Nucleus accumbens (tissue), 56 donors: ENCODE measurements at places on chromosomes 7 and 10.
A peak's percentile ranks its signal among the peaks of the same experiment; 100 is the strongest.

GRCh38 chr10:30114401-30114800 lies 55.0 kb upstream of the JCAD start:
- DNase-seq: no peak

- no peak for DNase-seq
Measured at GRCh38 chr10:971150-971542, 17.1 kb upstream of the GTPBP4 start.

- no peak for DNase-seq
Measured at GRCh38 chr10:71124921-71125748, 87.2 kb upstream of the UNC5B start.

DNA sequence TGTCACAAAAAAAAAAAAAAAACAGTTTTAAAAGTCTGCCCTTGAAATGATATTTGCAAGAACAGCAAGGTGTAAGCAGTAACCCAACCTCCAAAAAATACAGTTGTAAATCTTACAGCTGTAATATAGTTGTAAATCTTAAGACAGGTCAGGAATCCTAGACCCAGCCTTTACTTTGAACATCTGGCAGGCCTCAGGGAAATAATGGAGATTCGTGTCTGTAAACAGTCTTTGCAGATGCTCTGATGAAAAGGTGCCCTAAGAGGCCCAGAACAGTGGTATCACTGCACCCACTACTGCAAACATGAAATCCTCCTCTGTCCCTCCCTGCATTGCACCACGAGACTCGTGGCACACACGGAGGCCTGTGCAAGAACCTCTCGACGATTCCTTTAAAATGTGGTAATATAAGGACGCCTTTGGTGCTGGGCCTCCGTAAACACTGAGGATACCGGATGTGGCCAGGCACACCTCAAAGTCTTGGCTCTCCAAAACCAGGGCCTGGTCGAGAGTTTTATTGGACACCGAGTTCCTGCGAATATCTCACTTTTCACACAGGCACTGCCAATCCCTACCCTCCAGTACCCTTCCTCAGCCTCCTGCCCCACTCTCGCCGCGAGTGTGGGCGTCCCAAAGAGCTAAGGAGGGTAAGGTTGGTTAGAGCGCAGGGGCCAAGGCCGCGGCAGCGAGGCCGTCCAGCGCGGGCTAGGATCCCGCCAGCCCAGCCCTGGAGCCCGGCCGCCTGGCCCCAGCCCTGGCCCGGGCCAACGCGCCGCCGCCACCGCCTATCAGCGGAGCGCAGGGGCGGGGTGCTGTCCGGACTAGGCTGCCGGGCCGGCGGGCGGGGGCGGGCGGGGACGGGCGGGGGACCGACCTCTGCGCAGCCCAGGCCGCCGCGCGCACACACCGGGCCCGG lies at the start of gene REEP3:
TSS of gene REEP3 (plus strand) at position 902 of the 916 bp plus-strand sequence. CDS start 145 bp downstream, outside the sequence.
- no peak for DNase-seq

DNA sequence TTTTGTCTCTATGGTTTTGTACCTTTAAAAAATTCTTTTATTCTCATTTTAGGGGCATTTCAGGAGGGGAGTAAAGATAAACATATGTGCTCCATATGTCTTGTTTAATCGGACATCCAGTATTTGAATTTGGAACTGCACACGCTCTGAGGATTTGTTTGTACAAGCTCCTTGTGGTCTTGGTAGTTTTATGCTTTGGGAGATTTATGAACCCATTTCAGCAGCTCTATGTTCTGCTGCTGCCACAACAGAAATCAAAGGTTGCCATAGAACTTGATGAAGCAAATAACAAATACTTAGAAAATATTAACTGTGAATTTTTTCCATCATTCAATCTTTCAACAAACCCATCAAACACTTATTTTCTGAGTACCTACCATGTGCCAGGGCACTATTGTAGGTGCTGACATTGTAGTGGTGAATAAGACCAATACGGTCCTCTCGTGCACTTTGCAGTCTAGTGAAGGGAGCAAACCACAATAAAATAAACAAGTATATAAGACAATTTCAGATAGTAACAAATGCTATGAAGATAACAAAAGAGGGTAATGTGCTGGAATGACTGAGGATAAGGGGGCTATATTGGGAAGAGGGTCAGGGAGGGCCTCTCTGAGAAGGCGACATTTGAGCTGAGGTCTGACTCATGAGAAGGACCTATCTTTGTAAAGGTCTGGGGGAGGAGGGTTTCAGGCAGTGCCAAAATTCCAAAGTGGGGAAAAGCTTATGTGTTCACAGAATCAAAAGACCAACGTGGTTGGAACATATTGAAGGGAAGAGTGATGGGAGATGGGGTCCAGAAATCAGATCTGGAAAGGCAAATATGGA lies 30.4 kb downstream of the MYPN start:
- no peak for DNase-seq

DNA sequence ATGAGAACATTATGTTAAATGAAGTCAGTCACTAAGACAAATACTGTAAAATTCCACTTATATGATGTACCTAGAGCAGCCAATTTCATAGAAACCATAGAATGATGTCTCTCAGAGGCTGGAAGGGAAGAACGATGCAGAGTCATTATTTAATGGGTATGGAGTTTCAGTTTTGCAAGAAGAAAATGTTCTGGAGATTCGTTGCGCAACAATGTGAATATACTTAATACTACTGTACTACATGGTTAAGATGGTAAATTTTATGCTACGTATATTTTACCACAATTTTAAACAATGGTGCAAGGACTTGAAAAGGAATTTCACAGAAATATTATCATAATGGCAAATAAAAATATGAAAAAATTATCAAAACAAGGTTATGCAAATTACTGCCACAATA lies 972.6 kb downstream of the KCNMA1 start:
- no peak for DNase-seq

DNA sequence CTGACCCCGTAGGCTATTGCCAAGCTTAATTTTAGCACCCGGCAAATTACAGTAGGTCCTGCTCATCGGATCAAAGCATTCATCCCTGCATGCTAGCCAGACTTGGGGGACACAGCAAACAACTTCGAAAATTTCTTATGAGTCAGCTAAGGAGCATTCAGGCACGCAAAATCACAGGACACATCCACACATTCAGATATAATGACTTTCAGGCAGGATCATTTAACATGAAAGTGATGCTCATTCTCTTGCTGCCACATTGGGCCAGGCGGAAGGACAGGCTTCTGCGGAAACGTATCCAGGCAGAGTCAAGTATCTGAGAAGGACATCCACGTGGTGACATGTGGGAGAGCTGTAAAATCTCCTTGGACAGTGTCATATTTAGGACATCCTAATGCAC lies 474.0 kb upstream of the NRP1 start:
- no peak for DNase-seq

- DNase-seq: no peak
Measured at GRCh38 chr7:133401225-133401624, 148.3 kb downstream of the EXOC4 start.

- DNase-seq: no peak
Measured at GRCh38 chr10:27826369-27826768, 80.8 kb upstream of the MKX start.

DNA sequence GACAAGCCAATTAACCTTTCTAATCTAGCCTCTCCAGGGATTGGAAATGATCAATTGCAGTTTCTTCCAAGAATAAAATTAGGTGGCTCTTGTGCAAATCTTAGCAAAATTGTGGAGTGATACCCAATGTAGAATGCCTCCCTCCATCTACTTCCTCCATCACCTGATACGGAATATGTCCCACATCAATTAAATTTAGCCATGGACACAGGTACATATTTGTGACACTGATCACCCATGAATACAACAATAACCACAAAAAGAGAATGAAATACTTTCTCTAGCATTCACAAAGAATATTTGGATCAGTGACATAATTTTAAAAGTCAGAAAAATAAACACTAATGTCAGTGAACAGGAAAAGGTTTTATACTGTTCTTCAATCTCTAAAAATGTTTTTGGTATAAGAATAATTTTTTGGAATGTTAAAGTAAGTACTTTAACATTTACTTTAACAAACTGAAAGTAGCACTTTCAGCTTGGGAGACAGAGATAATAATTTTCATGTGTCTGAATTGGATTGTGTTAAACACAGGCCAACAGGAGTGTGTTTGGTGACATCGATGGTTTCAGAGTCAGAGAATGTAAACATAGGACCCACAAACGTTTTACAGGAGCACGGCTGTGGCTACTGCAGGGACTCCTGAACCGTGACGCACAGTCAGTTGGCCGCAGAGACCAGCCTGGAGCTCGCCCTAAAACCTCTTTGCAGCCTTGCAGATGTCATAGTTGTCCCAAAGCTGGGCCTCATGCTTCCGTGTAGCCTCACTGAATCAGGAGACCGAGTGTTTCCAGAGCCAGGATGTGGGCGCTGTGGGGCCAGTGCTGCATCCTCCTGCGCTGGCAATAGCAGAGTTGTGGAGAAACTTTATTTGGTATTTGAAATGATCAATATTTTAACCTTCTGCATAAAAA lies 7.2 kb downstream of the RBM20 start:
- no peak for DNase-seq

DNA sequence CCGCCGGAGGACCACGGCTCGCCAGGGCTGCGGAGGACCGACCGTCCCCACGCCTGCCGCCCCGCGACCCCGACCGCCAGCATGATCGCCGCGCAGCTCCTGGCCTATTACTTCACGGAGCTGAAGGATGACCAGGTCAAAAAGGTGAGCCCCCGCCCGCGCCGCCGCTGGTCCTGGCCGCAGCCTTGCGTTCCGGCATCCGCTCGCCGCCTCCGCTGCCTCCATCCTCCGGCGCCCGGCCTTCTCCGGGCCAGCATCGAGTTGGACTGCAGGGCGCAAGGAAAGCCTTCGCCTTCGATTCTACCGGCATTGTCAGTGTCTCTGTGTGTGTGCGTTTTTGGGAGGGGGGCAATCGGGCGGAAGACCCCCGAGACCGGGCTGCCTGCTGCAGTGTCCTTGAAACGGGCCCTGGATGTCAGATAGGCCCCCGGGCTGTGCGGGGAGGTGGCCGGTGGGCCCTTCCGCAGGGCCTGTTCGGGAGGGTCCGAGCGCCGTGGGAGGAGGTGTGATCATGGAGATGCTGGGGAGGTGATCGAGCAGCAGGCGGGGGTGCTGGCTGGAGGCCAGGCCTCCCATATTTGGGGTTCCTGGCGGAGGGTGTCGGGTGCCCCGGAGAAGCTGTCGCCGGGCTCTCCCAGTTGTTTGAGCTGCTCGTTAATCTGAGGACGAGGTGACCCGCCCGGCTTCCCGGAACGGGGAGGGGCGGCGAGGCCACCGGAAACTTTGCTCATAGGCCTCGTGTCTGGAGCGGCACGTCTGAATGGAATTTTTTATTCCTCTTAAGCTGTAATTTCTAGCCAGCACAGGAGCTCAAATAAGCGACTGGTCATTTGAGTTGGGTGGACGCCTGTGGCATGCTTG lies 40.8 kb downstream of the HK1 start:
- DNase-seq: peak; percentile 17

GRCh38 chr7:30714129-30714528 lies 31.9 kb upstream of the CRHR2 start:
- no peak for DNase-seq

GRCh38 chr7:88322151-88322550 lies 15.5 kb upstream of the STEAP4 start:
- DNase-seq: no peak

GRCh38 chr10:48894911-48895802 lies 44.5 kb downstream of the LRRC18 start:
- no peak for DNase-seq

DNA sequence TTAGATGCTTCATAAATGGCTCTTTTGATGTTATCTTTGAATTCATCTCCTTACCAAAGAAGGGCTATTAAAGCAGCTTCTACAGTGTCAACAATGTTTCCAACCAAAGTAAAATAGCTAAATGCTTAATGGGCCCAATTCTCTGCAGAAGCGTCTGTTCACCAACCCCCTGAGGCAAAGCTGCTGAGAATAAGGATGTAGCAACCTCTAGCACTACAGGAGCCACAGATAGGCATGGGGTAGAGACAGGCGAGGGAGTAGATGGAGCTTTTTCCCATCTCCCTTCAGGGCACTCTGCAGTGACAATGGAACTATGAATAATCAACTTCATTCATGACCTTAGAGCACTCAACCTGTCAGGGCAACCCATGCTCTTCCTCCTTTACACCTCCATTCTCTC lies 134.1 kb downstream of the FZD1 start:
- DNase-seq: no peak

GRCh38 chr10:132609211-132609610 lies 71.6 kb downstream of the INPP5A start:
- no peak for DNase-seq

DNA sequence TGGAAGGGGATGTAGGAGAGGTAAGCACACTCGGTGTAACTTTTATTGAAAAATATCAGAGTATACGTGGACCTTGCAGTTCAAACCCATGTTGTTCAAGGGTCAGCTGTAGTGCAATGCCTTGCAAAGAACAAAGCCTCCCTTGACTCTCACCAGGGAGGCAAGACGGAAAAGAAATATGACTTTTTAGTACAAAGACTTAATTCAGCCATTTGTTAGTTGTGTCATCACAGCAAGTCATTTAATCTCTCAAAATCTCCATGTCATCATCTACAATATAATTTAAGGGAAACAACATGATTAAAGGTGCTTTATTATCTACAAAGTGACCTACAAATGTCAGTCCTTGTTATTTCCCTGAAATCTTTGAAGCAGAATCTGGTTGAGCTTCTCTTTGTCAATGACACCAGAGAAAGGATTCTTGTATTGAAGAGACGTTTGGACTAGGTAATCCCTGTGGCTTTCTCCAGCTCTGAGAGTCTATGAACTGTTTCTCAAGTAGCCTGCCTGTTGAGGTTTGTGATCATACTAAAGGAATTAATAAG lies 502.8 kb downstream of the REEP3 start:
- no peak for DNase-seq

DNA sequence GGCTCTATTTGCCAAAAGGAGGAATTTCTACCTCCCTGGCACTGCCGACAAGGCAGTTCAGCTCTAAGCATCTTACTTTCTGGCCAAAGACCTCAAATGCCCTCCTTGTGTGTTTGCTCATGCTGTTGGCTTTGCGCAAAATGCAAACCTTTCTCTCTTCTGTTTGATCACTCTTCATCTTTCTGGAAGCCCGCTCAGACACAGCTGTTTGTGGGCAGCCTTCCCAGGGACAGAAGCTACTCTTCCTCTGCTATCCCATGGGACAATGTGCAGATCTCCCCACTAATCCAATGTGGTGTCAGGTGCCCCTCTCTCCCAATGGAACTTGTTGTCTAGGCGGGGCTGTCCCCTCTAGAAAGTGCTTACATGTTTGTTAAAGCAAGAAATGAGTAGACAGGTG lies 278.7 kb downstream of the CCSER2 start:
- no peak for DNase-seq

- no peak for DNase-seq
Measured at GRCh38 chr7:5139998-5140397, 50.0 kb upstream of the WIPI2 start.
